Effector CD8-positive, alpha-beta T cell (primary cell): ENCODE measurements at places on chromosomes 12 and 14.

- DNase-seq: no peak
Observed at GRCh38 chr12:123160801-123161487, 10.1 kb upstream of the PITPNM2 start.

GRCh38 chr12:59491877-59492276 is 104.0 kb upstream of the SLC16A7 start:
- DNase-seq: no peak

- no peak for DNase-seq
Observed at GRCh38 chr12:90682398-90682797, 272.6 kb downstream of the CCER1 start.

- no peak for DNase-seq
Observed at GRCh38 chr14:92934196-92935085, 11.5 kb downstream of the CHGA start.
